Upper lobe of left lung (tissue), 6 donors: ENCODE measurements at places on chromosomes 1 and 21. TPM values are rescaled to one million over a fixed set of nuclear protein-coding genes. Genes with fewer than 3 reads are reported as not detected.

The NR1I3 gene
- total RNA-seq: not detected

The HPDL gene
- total RNA-seq: not detected

The DCDC2B gene
- 11.4 TPM for total RNA-seq

The RGS13 gene
- 3.2 TPM for total RNA-seq

The GSTM5 gene
- total RNA-seq: 1.4 TPM

DNA sequence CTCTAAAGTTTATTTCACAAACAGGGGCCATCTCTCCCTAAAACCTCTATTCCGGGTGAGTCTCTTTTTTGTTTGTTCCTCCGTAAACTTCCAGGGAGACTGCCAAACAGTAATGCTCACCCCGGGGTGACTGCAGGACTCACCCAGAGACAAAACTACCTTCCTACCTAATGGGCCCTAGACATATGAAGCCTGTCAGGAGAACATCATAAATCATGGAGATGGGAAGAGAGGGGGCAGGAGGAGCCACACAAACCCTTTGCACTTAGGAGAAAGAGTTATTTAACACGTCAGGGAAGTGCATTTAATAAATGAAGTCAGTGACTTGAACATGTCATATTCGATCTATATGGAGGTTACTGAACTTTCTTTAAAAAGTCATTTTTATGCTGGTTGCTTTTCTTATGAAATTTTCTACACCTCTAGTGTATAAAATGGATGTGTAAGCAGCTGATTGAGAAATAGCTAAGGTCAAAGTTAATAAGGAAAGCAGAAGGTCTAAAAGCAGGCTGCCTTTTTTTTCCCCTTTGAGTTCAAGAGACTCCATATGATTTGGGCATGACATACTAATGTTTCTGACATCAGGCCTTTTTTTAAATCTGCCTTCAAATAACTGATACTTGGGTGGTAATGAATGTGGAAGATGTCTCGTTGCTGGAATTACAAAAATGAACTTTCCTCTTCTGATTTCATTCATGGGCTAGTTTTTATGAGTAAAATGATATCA lies 286.9 kb upstream of the USP25 start:
- no peaks in the 10 kb centered on the region for H3K36me3 ChIP-seq
- DNase-seq: no peak
- no peak overlapping the region for H3K4me3 ChIP-seq

GRCh38 chr1:97668945-97669344 lies 251.9 kb downstream of the DPYD start:
- H3K27ac ChIP-seq: no peak overlapping the region
- H3K4me3 ChIP-seq: no peak overlapping the region
- no peak for DNase-seq
- H3K27me3 ChIP-seq: no peaks in the 10 kb centered on the region

- H3K4me1 ChIP-seq: no peaks in the 10 kb centered on the region
- H3K27ac ChIP-seq: no peak overlapping the region
- DNase-seq: no peak
- H3K36me3 ChIP-seq: no peaks in the 10 kb centered on the region
These were observed 163.2 kb upstream of the CSF3R start for GRCh38 chr1:36645867-36646266.

- peaks cover 6% of the 10 kb centered on the region for H3K36me3 ChIP-seq
- no peak for DNase-seq
- H3K4me3 ChIP-seq: peak overlapping the region; percentile 49
- H3K27ac ChIP-seq: peak overlapping the region; percentile 83
- peaks cover 27% of the 10 kb centered on the region for H3K4me1 ChIP-seq
- no peaks in the 10 kb centered on the region for H3K27me3 ChIP-seq
These were observed 393 bp downstream of the LYSMD1 start for GRCh38 chr1:151165281-151165737.

DNA sequence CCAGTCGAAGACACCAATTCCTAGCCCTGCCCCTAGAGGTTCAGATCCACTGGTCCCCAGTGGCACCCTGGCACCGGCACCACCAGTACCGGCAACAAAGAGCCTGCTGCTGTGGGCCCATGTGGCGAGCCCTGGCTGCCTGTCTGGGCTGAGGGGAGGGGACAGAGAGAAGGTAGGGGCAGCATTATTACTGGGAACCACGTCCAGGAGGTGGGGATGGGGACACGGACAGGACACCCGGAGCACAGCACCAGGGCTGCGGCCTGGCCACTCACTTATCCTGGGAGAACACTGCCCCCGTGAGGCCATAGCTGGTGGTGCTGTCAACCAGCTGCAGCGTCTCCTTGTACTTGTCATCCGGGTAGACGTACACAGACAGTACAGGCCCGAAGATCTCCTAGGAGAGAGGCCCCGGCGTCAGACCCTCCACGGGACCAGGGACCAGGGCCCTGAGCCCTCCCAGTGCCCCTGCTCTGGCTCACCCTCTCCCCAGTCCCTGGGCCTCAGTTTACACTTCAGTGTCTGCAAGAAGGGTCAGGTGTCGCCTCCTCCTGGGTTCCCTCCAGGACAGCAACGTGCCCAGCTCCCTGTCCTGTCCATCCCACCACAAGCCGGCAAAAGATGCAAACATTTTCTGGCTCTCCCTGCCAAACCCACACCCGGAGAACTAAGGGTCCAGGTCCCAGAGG lies 15.8 kb upstream of the TAS1R2 start:
- no peak overlapping the region for H3K27ac ChIP-seq
- no peak overlapping the region for H3K4me3 ChIP-seq
- H3K4me1 ChIP-seq: peaks cover 5% of the 10 kb centered on the region
- H3K36me3 ChIP-seq: peaks cover 10% of the 10 kb centered on the region
- H3K27me3 ChIP-seq: no peaks in the 10 kb centered on the region

DNA sequence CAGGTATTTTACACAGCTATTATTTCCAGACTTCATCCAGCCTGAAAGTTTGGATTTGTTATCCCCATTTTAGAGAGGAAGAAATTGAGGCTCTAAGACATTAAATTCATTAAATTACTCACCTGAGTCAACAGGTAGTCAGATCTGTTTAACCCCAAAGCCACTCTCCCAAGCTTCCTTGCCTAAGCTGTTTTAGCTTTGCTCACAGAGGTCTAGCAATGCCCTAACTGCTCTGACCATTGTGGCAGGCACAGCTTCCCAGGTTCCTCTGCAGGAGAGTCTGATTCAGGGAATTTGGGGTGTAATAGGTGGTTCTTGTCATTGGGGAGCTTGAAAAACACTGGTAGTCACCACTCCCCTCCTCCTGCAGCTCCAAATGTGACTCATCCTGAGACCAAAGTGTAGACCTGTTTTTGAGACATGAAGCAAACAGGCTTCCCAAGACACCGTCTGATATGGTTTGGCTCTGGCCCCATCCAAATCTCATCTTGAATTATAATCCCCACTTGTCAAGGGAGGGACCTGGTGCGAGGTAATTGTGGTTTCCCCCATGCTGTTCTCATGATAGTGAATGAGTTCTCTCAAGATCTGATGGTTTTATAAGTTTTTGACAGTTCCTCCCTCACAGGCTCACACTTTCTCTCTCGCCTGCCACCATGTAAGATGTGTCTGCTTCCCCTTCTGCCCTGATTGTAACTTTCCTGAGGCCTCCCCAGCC lies 142.8 kb upstream of the DNAH14 start:
- H3K4me1 ChIP-seq: peaks cover 3% of the 10 kb centered on the region
- no peak overlapping the region for H3K4me3 ChIP-seq
- no peak overlapping the region for H3K27ac ChIP-seq
- no peak for DNase-seq
- H3K36me3 ChIP-seq: no peaks in the 10 kb centered on the region

- no peak for DNase-seq
- no peaks in the 10 kb centered on the region for H3K27me3 ChIP-seq
- no peaks in the 10 kb centered on the region for H3K4me1 ChIP-seq
- H3K4me3 ChIP-seq: no peak overlapping the region
- H3K36me3 ChIP-seq: no peaks in the 10 kb centered on the region
These were observed 21.6 kb downstream of the METTL13 start for GRCh38 chr1:171803045-171803444.

- H3K4me3 ChIP-seq: no peak overlapping the region
- no peaks in the 10 kb centered on the region for H3K4me1 ChIP-seq
- no peaks in the 10 kb centered on the region for H3K36me3 ChIP-seq
These were observed 226.7 kb downstream of the NPHP4 start for GRCh38 chr1:5765483-5765882.

DNA sequence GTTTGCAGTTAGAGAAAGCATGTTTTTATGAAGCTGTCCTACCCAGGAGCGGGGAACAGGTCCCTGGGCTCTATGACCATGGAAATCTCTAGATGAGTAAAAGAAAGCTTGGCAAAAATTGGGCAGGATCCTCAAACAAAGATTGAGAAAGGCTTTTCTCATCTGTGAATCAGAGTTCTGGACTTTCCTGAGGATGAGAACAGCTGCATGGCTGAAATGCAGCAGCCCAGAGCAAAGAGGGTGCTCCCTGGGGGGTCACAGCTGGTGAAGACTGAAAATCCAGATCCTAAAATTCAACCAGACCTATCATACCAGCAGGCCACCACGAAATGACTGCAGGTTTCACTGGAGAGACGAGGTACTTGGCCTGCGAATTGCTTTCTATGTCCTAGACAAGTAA lies 65.7 kb upstream of the APP start:
- no peaks in the 10 kb centered on the region for H3K4me1 ChIP-seq
- no peaks in the 10 kb centered on the region for H3K27me3 ChIP-seq
- no peak for DNase-seq
- no peaks in the 10 kb centered on the region for H3K36me3 ChIP-seq

- peaks cover 15% of the 10 kb centered on the region for H3K4me1 ChIP-seq
- peaks cover 79% of the 10 kb centered on the region for H3K36me3 ChIP-seq
- H3K27me3 ChIP-seq: no peaks in the 10 kb centered on the region
- no peak for DNase-seq
- no peak overlapping the region for H3K27ac ChIP-seq
- no peak overlapping the region for H3K4me3 ChIP-seq
These were observed 7.6 kb downstream of the PABPC4 start for GRCh38 chr1:39569034-39569433.

GRCh38 chr1:35832276-35832905 lies 24.6 kb downstream of the AGO4 start:
- no peak overlapping the region for H3K27ac ChIP-seq
- H3K4me3 ChIP-seq: no peak overlapping the region
- no peak for DNase-seq
- no peaks in the 10 kb centered on the region for H3K4me1 ChIP-seq

- H3K36me3 ChIP-seq: no peaks in the 10 kb centered on the region
- H3K27me3 ChIP-seq: no peaks in the 10 kb centered on the region
- H3K27ac ChIP-seq: no peak overlapping the region
These were observed 30.0 kb upstream of the ROR1 start for GRCh38 chr1:63743781-63744180.

DNA sequence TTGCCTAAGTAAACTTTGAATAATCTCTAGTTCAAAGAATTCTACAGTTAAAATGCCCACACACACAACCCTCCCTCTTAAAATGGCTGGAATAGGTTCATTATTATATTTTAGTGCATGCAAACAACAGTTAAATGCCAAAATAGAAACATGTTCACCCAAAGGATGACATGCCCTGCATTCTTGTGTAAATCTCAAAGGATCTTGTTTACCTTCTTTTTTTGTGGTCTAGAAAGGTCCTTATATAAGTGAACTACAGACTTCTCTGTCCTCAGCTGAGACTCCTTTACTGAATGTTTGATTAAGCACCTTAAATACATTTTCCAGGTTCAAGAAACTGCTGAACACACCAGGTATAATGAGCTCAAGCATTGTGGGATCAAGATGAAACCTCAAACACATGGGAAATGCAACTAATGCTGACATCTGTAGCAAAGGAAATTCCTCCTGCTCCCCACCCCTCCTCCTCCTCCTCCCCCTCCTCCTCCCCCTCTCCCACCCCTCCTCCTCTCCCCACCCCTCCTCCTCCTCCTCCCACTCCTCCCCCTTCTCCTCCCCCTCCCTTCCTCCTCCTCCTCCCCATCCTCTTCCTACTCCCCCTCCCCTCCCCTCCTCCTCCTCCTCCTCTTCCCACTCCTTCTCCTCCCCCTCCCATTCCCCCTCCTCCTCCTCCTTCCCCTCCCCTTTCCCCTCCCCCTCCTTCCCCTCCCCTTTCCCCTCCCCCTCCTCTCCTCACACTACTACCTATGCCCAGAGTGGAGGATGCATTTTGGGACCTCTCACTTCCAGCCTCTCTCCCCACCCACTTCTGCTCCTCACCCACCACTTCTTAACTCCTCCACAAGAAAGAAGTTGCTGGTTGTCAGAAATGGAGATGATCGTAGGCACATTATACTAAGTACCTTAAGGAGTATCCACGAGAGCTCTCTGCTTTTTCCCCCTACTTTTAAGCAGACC lies 233.9 kb downstream of the MRPL39 start:
- no peaks in the 10 kb centered on the region for H3K27me3 ChIP-seq
- no peaks in the 10 kb centered on the region for H3K36me3 ChIP-seq
- H3K4me1 ChIP-seq: no peaks in the 10 kb centered on the region
- no peak for DNase-seq
- H3K27ac ChIP-seq: no peak overlapping the region

DNA sequence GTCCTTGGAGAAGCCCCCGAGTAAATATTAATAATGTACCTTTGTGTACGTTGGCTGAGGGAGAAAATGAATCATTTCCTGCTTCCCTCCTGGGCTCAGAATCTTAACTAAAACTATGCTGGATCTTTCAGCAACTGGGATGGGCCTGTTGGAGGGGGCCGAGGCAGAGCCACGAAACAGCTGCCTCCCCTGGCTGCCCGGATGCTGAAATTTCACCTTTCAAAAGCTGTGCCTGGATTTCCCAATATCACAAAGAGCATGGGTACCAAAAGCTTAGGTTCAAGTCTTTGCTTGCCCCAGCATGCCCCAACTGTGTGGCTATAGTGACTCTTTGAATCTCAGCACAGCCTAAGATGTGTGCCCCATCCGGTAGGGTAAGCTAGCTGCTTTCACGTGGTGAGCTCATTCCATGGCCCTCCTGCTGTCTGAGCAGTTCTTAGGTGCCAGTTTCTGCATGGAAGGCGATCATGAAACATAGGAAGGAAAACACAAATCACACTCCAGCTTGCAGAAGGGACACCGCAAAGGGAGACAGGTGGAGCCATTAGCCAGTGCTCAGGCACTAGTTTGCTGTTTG lies 473.5 kb downstream of the PTPRU start:
- H3K4me1 ChIP-seq: no peaks in the 10 kb centered on the region
- no peak overlapping the region for H3K4me3 ChIP-seq
- H3K27me3 ChIP-seq: no peaks in the 10 kb centered on the region
- no peaks in the 10 kb centered on the region for H3K36me3 ChIP-seq
- H3K27ac ChIP-seq: no peak overlapping the region
- no peak for DNase-seq

DNA sequence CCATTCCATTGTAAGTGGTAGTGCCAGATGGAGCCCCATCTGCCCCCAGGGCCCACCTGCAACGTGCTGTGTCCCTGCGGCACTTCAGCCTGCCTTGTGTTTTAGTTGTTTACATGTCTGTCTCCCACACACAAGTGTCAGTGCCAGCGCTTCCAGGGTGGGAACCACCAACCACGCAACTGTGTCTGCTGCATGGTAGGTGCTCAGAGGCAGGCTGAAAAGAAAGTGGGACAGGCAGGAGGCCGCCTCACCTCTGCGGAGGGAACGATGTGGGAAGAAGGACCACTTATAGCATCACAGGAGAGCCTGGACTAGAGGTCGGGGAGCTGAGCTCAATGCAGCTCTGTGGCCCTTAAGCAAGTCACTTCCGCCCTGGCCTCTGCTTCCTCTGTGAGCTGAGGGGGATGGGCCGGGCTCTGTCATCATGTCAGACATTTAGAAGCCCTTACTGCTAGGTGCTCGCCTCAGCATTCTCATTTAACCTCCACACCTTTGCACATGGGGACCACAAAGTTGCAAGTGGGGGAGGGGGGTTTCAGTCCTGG lies 17.9 kb downstream of the SLC9A1 start:
- no peak for DNase-seq
- H3K36me3 ChIP-seq: no peaks in the 10 kb centered on the region
- H3K27ac ChIP-seq: peak overlapping the region; percentile 83
- peaks cover 64% of the 10 kb centered on the region for H3K4me1 ChIP-seq
